ENCODE measurements at places on chromosomes 12 and 14.

DNA sequence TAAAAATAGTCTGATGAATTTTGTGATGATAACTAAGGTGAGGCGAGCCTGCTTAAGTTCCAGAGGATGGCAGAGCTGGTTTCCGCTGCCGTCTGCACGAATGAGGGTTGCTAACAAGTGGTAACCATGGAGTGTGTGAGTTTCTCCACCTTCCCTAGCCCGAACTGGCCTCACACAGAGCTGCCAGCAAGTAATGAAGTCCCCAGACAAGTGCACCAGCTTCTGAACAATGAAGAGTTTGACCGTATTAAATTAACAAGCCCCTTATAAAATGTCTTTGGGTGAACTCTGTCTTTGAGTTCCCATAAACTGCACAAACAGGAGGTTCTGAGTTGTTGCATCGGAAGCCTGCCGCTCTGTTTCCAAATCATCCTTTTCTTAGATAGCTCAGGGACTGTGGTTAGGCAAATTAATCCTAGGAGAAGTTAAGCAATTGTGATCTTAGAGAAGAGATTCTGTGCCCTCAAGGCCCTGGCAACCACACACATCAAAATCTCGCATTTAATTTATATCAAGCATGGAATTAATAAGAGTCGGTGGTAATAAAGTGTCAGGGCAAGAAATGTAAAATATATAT lies 274.1 kb upstream of the DAAM1 start:
- no peak for DNase-seq

GRCh38 chr12:104419717-104420116 lies 37.0 kb upstream of the CHST11 start:
- DNase-seq = no peak

DNA sequence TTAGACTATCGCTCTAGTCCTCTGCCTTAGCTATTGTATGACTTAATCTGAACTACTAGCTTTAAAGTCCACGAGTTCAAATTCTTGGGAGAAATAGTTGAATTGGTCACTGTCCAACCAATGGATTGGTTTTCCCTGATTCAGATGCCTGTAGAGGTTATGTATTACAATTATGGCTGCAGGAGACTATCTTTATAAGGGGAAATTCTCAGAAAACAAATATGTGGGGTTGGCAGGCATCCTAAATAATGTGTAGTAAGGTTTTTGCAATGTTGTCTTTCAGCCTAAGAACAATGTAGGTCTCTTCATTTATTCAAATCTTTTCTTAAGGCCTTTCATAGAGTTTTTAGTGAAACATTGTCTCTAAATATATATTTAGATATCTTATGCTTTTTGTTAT lies 26.9 kb downstream of the MYRFL start:
- DNase-seq = no peak

DNA sequence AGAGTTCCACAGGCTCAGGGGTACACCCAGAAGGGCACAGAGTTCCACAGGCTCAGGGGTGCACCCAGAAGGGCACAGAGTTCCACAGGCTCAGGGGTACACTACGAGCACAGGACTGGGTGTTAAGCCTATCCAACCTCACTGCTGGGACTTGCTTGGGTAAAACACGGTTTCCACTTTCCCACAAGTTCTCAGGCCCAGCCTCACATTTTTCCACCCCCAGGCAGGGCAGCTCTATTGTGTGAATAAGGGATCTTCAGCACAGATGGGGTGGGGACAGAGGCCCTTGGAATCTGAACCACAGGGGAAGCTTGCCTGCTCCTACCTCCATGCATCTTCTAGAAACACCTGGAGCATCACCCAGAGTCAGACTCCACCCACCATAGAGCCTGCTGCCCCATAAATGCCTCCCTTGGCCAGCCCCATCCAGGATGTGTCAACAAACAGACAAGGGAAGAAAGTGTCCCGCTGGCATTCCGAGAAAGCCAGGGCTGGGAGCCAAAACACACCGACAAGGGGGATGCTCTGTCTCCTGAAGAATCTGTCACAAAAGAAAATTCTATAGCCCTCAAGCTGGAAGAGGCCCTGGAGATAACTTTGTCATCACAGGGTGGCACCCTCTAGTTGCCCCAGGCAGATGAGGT lies 4.8 kb downstream of the CRACR2A start:
- no peak for DNase-seq

- DNase-seq = no peak
These were observed 18.5 kb upstream of the DHRS7 start for GRCh38 chr14:60183741-60184140.

DNA sequence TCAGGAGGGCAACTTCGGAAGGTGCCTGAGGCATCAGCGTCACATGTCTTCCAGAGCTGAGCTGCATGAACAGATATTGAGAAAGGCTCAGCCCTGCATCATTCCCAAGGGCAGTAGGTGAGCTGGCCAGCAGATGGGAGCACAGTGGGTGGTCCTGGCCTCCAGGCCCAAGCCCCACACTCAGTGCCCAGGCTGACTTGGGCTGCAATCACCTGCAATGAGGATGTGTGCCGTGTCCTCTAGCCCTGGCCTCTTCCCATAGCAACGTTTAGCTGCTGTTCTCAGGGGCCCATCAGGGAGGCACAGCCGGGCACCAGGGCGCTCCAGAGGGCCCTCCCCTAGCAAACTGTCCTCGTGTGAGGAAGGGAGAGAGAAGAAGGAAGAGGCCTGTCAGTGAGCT lies 32.0 kb downstream of the TEP1 start:
- DNase-seq = no peak

DNA sequence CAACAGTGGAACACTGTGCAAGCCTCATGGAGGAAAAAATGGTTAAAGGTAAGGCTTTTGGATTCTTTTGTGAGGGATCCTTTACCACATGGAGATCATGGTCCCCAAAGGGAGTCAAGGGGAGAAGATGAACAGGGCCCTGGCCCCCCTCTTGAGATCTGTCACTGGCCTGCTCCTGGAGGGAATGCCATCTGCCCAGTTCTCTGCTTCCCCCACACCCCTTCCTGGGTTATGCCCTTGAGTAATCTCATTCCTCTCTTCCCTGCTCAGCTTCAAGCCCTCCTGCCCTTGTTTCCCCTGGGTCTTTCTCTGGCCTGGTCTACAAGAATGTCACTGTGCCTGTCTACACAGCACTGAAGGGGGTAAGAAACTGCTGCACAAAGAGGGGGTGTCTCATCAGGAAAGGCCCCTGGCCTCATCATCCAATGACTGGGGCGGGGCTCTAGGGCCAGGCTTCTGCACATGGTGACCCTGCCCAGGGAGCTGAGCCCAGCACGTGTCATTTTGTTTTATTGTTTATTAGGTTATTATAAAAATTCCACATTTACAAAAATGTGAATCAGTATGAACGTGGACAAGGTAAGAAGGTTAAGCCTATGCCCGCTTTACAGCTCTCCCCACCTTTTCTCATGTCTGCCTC lies 30.3 kb downstream of the PIGH start:
- DNase-seq = no peak

All from A549 (cell line).